ENCODE measurements at places on chromosomes 7 and 10.

DNA sequence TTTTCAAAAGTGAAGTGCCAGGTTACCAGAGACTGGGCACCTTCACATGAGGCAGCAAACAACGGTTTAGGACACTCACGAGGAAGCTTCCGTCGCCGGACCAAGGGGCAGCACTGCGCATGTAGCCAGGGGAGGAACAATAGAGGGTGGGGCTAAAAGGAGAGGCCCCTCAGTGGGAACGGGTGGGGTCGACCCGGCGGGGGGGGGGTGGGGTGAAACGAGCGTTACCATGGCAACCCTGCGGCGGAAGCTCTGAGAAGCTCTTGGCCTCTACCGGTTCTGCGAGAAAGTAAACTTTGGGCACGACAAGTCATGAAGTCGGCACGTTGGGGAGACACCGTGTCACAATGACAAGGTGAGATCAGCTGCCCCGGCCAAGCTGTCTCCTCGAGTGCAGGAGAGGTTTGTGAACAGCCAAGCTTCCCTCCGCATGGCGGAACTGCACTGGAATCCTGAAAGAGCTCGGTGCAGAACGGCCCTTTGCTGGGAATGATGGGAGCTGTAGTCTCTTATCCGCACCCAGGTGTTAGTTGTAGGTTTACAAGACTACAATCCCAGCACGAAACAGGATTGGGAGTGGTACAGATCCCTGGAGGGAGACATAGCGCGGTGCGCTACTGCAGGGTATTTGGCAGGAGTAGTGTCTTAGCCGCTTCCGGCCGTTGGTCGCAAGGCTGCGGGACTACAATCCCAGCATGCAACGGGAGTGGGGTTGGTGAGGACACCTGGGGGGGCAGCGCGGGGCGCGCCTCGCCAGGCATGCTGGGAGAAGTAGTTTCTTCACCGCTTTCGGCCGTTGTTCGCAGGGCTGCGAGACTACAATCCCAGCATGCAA, 72.8 kb upstream of the ZNF722 start:
- peak; percentile 20 for DNase-seq

GRCh38 chr10:37442882-37443281, 317.5 kb downstream of the ANKRD30A start:
- DNase-seq: no peak

DNA sequence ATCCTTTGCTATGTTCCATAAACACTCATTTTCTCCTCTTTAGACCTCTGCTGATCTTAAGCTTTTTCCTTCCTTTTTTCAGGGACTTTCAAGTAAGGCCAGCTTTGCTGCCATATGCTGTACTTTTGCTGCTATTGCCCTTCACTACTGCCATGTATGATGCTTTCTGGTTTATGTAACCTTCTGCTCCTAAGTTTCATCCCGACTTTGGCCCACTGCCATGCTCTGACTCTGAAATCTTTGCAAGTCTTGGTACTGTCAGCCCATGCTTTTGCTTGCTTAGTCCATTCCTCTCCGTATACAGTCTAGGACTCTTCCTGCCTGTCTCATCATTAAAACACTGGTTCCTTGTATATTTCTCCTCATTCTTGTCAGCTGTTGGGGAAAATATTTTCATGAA, 152.4 kb downstream of the RNF133 start:
- DNase-seq: peak; percentile 6

DNA sequence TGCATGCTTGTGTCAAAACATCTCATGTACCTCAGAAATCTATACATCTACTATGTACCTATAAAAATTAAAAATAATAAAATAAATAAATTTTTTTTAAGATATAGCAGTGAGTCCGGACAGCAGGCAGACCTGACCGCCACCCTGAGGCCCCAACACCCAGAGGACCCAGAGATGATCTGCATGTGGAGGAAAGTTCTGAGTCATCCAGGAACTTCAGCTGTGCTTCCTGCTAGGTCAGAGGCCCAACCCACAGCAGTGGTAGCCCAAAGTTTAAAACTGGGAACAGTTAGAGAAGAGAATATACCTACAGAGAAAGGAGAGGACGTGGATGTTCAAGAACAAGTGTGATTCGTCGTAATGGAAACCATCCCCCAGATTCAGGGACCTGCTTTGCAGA, 683.7 kb upstream of the NRP1 start:
- no peak for DNase-seq

DNA sequence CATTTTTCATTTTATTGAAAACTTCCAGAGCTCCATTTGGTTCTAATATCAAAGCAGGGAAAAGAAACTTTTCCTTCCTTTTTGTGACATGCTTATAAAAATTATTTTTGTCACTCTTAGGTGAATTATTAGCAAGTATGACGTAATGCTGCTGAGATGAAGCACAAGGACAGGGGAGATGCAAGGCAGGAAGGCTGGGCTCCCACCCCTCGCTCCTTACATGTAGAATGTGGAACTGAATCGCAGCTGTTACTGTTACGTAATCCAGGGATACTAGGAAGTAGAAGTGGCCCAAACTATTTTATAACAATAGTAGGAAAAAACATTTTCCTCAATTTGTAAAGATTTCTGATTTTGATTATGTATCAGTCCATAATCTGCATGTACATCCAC, 17.1 kb upstream of the GTPBP4 start:
- peak; percentile 65 for DNase-seq

GRCh38 chr10:119206603-119207365, 587 bp upstream of the GRK5 start:
- DNase-seq: peak; percentile 68

DNA sequence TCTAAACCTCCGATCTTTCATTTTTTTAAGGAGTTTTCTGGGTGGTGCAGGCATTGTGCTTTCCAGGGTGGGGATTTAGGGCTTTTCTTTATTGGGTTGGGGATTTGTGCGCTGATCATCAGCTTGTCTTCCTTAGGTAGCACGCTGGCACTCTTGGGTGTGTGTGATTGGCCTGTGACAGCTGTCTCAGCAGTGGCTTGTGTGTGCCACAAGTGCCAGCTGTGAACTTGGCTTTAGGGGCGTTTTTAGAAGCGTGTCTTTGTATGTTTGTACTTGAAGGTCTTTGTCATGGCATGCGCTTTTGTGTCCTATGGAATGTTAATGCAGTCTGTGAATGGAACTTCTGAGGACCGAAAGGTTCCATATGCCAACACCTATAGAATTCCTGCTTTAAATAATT, 788 bp downstream of the AKAP9 start:
- DNase-seq: peak; percentile 23

DNA sequence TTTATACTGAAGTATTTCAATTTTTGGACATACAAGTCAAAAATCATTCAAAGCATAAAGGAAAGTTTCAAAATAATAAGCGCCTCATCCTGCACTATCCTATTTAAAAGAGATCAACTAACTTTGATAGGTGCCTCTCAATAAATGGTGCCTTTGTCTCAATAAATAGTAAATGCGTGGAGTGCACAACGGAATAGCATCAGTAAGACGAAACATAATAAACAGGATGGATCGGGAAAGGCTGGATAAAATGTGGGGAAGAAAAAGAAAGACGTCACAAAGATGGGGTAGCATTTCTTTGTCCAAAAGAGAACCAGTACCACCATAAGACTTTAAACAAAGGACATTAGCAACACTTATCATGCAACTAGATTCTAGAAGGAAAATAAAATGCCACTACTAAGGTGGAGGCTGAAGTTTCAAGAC, 571 bp upstream of the PRKAR2B start:
- no peak for DNase-seq

GRCh38 chr7:48085433-48085791, 3.7 kb upstream of the UPP1 start:
- no peak for DNase-seq

DNA sequence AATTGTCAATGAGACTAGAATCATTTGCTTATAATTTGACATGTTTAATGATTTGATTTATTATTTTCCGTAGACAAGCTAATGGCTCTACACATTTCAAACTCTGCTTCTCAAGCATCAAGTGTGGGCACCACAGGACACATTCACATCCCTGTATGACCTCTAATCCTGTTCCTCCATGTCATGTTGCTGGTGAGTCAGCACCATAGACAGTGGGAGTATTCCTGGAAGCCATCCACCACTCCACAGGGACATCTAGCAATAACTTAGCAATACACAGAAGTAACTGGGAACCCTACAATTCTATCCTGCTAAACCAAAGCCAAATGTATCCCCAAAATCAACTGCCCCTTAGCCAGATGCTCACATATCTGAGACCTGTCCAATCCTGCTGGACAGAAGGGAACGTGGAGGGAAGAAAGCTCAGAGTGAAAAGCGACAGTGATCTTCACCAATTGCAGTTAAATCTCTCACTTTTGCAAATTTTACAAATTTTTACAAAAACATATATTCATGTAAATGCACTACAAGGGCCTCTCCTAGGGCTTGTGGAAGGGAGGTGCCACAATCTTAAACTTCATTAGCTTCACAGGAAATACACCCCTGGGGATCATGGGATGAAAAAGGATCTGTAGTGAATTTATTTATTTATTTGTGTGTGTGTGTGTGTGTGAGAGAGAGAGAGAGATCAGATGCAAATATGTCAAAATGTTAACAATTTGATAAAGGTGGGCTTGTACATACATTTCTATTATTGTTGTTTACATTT, 126.5 kb downstream of the GFRA1 start:
- peak; percentile 28 for DNase-seq

DNA sequence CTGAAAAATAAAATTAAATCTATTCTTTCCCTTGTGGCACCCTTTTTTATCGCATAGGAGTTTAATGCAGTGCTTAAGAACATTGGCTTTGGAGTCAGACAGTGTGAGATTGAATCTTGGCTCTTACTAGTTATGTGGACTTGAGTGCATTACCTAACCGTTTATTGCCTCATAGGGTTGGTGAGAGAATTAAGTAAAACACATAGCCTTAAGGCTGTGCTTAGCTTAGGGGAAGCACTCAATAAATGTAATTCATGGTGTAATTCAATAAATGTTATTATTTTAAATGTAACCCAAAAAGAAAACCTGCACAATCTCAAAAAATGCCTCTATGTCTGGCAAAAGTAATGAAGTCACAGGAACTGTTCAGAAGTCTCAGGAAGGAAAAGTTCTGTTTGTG, 2.7 kb downstream of the STK17A start:
- DNase-seq: peak; percentile 81

DNA sequence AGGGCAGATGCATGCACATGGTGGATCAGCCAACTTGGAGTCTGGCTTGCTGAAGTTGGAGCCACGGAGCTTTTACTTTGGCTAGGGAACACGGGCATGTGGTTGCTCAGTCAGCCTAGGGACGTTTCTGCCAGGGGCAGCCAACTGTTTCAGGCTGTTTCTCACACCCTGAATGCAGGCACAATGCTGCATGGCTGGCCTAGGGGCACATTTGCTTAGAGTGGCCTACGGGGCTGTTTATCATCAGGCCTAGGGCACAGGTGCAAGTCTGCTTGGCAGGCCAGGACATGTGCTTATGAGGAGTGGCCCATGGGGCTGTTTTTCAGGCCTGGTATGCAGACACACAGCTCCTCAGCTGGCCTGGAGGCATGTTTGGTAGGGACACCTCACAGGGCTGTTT, 107.4 kb downstream of the GSAP start:
- DNase-seq: no peak

DNA sequence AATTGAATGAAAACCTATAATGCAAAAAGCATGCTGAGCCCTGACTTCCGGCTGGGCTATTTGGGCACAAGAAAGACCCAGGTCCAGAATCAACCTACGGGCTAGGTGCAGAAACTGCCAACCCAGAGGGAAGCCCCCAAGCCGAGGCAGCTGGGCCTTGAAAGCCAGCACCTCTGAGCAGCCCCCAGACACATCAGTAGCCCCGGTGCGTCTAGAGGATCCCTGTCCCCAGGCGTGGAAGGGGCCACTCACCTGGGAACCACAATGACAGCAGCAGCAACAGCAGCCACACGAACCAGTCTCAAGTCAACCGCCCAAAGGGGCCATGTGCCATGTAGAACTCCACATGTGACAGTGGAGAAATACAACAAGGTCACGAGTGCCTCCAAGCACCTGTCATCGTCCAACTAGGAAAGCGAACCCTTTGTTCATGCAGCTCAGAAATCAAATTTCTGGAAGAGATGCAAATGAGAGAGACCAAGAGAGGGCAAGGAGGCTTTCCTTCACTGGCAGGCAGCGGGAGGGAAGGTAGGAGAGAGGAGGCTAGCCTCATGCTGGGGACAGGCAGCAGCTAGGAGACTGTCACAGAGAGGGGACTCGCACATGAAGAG, 57.5 kb upstream of the CHST15 start:
- no peak for DNase-seq

- DNase-seq: peak; percentile 55
Measured at GRCh38 chr10:72567421-72567820, 58.5 kb downstream of the MICU1 start.

- no peak for DNase-seq
Measured at GRCh38 chr7:36637417-36637816, 86.9 kb downstream of the AOAH start.

- no peak for DNase-seq
Measured at GRCh38 chr10:132943058-132943790, 854 bp upstream of the CFAP46 start.

- no peak for DNase-seq
Measured at GRCh38 chr10:122877264-122877663, 2.1 kb downstream of the FAM24B start.

GRCh38 chr7:16293669-16294425, 127.5 kb downstream of the CRPPA start:
- no peak for DNase-seq
